ENCODE measurements at places on chromosomes 12 and 14. TPM values are rescaled to one million over a fixed set of nuclear protein-coding genes. Genes with fewer than 3 reads are reported as not detected.

Gene KRT83
- total RNA-seq, result not detected

Gene BCL11B
- not detected for total RNA-seq

Gene ESR2
- 0.27 TPM for total RNA-seq

Gene TTC9
- total RNA-seq, result 0.05 TPM

Gene FOXM1
- total RNA-seq, result 65.2 TPM

Gene TTC5
- 13.7 TPM for total RNA-seq

Gene KCNK13
- total RNA-seq, result not detected

Gene CALCOCO1
- 32.6 TPM for total RNA-seq

Gene RNASE1
- total RNA-seq, result 182 TPM

Gene APEX1
- 174 TPM for total RNA-seq

Gene PLEKHA5
- 4.8 TPM for total RNA-seq

Gene PPM1H
- 1.5 TPM for total RNA-seq

Gene ANO4
- total RNA-seq, result 0.25 TPM

Gene PAH
- not detected for total RNA-seq

Gene ADAM21
- 0.07 TPM for total RNA-seq

Gene TRPV4
- total RNA-seq, result 3.4 TPM

Gene CDH24
- total RNA-seq, result 16.7 TPM

Gene TTC6
- total RNA-seq, result not detected

Gene ERP27
- total RNA-seq, result 0.73 TPM

Gene GLS2
- not detected for total RNA-seq

Gene RAPGEF3
- 41.9 TPM for total RNA-seq

Gene SLC41A2
- total RNA-seq, result 16.6 TPM

Gene ESPL1
- 14.8 TPM for total RNA-seq

Gene OVCH1
- total RNA-seq, result not detected

Gene DPPA3
- not detected for total RNA-seq

Gene IFNG-AS1
- total RNA-seq, result not detected

Gene CLEC9A
- total RNA-seq, result not detected

Gene SYT10
- total RNA-seq, result not detected

Gene LYZ
- total RNA-seq, result not detected

Gene TIMELESS
- total RNA-seq, result 23.5 TPM

Gene TMBIM6
- 346 TPM for total RNA-seq

Gene GALNT8
- total RNA-seq, result not detected

Gene PDZRN4
- not detected for total RNA-seq

Gene RHEBL1
- total RNA-seq, result 5.4 TPM

Gene CCDC196
- not detected for total RNA-seq

Gene CLEC4C
- total RNA-seq, result not detected

Gene GLIPR1L2
- 0.05 TPM for total RNA-seq

Gene IL31
- total RNA-seq, result not detected

Gene DHH
- 3.5 TPM for total RNA-seq

Gene NCOR2
- total RNA-seq, result 57.0 TPM

Gene TAS2R20
- 0.13 TPM for total RNA-seq

Gene MYBPC1
- not detected for total RNA-seq

Gene STAC3
- not detected for total RNA-seq

Gene FLVCR2
- 2.7 TPM for total RNA-seq

Gene ZNF891
- 0.30 TPM for total RNA-seq

Gene CCDC38
- 0.15 TPM for total RNA-seq

Gene PPP1R3E
- total RNA-seq, result 1.00 TPM

Gene PARP11
- total RNA-seq, result 5.4 TPM

Gene KRT86
- 0.10 TPM for total RNA-seq

Gene DNAI7
- total RNA-seq, result not detected

Gene CMA1
- not detected for total RNA-seq

Gene HOXC4
- total RNA-seq, result not detected

Gene OTX2
- not detected for total RNA-seq

Gene ITPR2
- 14.6 TPM for total RNA-seq

Gene DBX2
- not detected for total RNA-seq

Gene ABCC9
- 0.05 TPM for total RNA-seq

Gene NUDT4
- 41.6 TPM for total RNA-seq

Gene ALDH1L2
- 3.7 TPM for total RNA-seq

All from mammary microvascular endothelial cell (primary cell).